ENCODE measurements at places on chromosomes 7 and 10. TPM values are rescaled to one million over a fixed set of nuclear protein-coding genes. Genes with fewer than 3 reads are reported as not detected.

The SPDYE3 gene
- total RNA-seq: not detected

The CCL24 gene
- not detected for total RNA-seq

The NXPH1 gene
- total RNA-seq: not detected

The SPDYE9 gene
- total RNA-seq: not detected

The BRI3 gene
- total RNA-seq: 60.6 TPM

The SEMA4G gene
- total RNA-seq: 1.0 TPM

The FOXI2 gene
- total RNA-seq: not detected

The OIT3 gene
- total RNA-seq: not detected

The ADCYAP1R1 gene
- not detected for total RNA-seq

The HBP1 gene
- total RNA-seq: 127 TPM

The PTN gene
- total RNA-seq: 5.9 TPM

The HPSE2 gene
- total RNA-seq: 4.0 TPM

The TWNK gene
- 6.1 TPM for total RNA-seq

The ZNF853 gene
- under 0.01 TPM for total RNA-seq

The GRM8 gene
- not detected for total RNA-seq

The UBE2H gene
- total RNA-seq: 72.9 TPM

The OR2F1 gene
- total RNA-seq: not detected

The CLRN3 gene
- not detected for total RNA-seq

The PIP gene
- total RNA-seq: not detected

The OR6V1 gene
- not detected for total RNA-seq

The NOBOX gene
- not detected for total RNA-seq

The C10orf90 gene
- total RNA-seq: not detected

The TRIL gene
- 0.22 TPM for total RNA-seq

The SFTPA1 gene
- total RNA-seq: not detected

The SKIDA1 gene
- total RNA-seq: under 0.01 TPM

The CFAP46 gene
- total RNA-seq: not detected

The CFAP70 gene
- total RNA-seq: 0.44 TPM

The ZNF273 gene
- 0.88 TPM for total RNA-seq

The USP54 gene
- 15.1 TPM for total RNA-seq

The GSTO2 gene
- 0.22 TPM for total RNA-seq

The CDH23 gene
- total RNA-seq: under 0.01 TPM

The SUN3 gene
- not detected for total RNA-seq

The SLC26A4 gene
- under 0.01 TPM for total RNA-seq

The ZNF503 gene
- total RNA-seq: 8.3 TPM

The DYNC1I1 gene
- total RNA-seq: 1.3 TPM

The CLCN1 gene
- total RNA-seq: not detected

The PLXDC2 gene
- 4.6 TPM for total RNA-seq
